Chondrocyte (in vitro differentiated cells): ENCODE measurements at places on chromosomes 4 and X. TPM values are rescaled to one million over a fixed set of nuclear protein-coding genes. Genes with fewer than 3 reads are reported as not detected.
A peak's percentile ranks its signal among the peaks of the same experiment; 100 is the strongest.

Gene DCX
- not detected in 3 replicates for total RNA-seq

Gene VMA21
- total RNA-seq: 23.6 to 26.5 TPM (median 26.2 TPM) in 3 replicates

Gene OTUD6A
- total RNA-seq: not detected in 3 replicates

Gene VCX3A
- total RNA-seq: not detected in 3 replicates

DNA sequence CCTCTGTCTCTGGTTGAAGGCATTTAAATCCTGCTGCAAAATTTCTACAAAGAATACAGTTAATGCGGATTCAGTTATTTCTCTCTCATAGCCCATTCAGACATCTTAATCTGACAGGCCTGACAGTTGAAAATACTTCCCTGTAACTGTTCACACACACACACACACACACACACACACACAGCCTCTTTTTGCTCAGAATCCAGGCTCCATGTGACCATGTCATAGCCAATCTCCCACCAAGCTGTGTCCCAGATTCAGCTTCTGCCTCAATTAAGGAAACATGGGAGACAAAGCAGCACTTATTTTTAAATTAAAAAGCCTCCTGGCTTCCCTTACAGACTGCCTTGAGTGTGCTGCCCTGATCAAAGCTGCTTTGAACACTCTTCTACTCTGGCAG lies 49.3 kb upstream of the EFHC2 start:
- H3K27me3 ChIP-seq: no peaks in the 10 kb centered on the region
- DNase-seq: no peak
- no peaks in the 10 kb centered on the region for H3K36me3 ChIP-seq
- H3K4me1 ChIP-seq: no peaks in the 10 kb centered on the region
- H3K27ac ChIP-seq: no peak overlapping the region

GRCh38 chrX:131219271-131219670 lies 69.8 kb downstream of the IGSF1 start:
- H3K27me3 ChIP-seq: peaks cover 4% of the 10 kb centered on the region
- peaks cover 4% of the 10 kb centered on the region for H3K4me1 ChIP-seq
- no peaks in the 10 kb centered on the region for H3K36me3 ChIP-seq
- H3K27ac ChIP-seq: no peak overlapping the region
- H3K4me3 ChIP-seq: no peak overlapping the region

- no peaks in the 10 kb centered on the region for H3K4me1 ChIP-seq
- no peak overlapping the region for H3K4me3 ChIP-seq
- peaks cover 17% of the 10 kb centered on the region for H3K27me3 ChIP-seq
- no peak overlapping the region for H3K27ac ChIP-seq
- no peaks in the 10 kb centered on the region for H3K36me3 ChIP-seq
These were observed 111.0 kb upstream of the PITX2 start for GRCh38 chr4:110733901-110734300.

DNA sequence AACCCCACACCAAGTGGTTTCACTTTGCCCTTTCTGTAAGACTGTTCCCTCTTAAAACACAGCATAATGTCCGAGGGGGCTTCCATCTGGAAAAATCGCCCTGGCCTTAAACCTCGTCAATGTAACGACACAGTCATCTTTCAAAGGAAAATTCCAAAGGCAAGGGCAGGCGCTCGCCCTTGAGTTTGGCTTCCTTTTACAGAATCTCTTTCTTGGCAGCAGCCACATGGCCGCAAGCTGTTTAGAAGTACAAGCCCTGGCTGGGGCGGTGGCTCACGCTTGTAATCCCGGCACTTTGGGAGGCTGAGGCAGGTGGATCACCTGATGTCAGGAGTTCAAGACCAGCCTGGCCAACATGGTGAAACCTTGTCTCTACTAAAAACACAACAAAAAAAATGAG lies 27.1 kb upstream of the GRPEL1 start:
- H3K27ac ChIP-seq: no peak overlapping the region
- H3K27me3 ChIP-seq: peaks cover 25% of the 10 kb centered on the region

DNA sequence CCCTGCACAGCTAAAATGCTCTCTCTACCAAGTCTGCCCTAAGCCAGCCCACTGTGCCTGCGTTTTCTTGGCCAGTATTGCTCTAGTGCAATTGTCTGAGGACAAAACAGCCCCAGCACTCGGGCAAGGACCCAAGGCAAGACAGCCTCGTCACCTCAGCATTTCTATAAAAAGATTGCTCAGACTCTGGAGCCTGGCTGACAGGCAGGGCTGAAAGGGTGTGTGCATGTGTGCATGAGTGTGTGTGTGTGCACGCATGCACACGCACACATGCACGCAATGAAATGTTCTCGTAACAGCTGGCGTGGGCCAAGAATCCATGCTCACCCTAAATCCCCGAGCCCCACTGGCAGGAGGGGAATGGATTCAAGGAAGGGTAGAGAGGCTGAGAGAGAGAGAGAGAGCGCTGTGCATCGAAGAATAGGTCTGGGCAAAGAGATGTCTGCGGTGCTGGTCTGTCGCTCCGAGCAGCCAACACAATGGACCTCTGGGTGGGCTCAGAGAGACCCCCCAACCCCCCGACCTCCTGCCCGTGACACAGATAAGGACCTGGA lies 579.2 kb downstream of the BCOR start:
- peak overlapping the region; percentile 74 for H3K27ac ChIP-seq
- DNase-seq: no peak
- H3K4me3 ChIP-seq: no peak overlapping the region
- no peaks in the 10 kb centered on the region for H3K27me3 ChIP-seq

- no peaks in the 10 kb centered on the region for H3K36me3 ChIP-seq
- peaks cover 3% of the 10 kb centered on the region for H3K4me1 ChIP-seq
- no peaks in the 10 kb centered on the region for H3K27me3 ChIP-seq
These were observed 143.4 kb downstream of the KLHL13 start for GRCh38 chrX:117973110-117973807.

DNA sequence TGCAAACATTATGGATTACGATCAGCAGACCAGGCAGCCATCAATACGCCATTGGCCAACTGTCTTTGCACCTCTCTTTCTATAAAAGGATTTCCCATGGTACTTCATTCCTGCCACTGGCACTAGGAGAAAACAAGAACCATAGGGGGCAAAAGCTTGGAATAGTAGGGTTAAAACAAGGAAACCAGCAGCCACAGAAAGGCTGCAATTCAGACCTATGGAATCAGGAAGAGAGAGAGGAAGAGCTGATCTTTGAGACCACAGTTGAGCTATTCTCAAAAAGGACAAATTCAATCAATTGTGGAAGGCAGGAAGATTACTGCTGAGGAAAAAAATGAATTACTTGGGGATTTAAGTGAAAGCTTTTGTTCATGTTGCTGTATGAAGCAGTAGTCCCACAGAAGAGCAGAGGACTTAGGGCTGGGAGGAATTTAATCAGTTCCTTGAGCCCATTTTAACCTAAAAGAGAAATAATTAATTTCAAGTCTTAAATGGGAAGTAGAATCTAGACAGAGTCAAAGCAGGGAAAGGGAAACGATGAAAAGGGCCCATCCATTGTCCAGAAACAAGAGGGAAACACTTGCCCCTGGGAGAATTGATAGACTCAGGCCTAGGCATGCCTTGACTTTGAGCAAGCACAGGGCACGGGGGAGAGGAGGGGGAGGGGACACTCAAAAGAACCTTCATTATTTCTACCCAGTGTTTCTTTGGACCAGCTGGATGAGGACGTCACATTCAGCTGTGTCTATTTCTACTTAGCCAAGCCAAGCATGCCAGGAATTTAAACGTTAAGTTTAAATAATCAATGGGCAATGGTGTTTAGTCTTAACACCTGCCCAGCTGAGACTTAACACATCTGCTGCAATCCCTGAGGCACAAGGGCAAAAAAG lies 50.7 kb downstream of the SCD5 start:
- H3K36me3 ChIP-seq: no peaks in the 10 kb centered on the region
- H3K27me3 ChIP-seq: no peaks in the 10 kb centered on the region
- peaks cover 72% of the 10 kb centered on the region for H3K4me1 ChIP-seq

DNA sequence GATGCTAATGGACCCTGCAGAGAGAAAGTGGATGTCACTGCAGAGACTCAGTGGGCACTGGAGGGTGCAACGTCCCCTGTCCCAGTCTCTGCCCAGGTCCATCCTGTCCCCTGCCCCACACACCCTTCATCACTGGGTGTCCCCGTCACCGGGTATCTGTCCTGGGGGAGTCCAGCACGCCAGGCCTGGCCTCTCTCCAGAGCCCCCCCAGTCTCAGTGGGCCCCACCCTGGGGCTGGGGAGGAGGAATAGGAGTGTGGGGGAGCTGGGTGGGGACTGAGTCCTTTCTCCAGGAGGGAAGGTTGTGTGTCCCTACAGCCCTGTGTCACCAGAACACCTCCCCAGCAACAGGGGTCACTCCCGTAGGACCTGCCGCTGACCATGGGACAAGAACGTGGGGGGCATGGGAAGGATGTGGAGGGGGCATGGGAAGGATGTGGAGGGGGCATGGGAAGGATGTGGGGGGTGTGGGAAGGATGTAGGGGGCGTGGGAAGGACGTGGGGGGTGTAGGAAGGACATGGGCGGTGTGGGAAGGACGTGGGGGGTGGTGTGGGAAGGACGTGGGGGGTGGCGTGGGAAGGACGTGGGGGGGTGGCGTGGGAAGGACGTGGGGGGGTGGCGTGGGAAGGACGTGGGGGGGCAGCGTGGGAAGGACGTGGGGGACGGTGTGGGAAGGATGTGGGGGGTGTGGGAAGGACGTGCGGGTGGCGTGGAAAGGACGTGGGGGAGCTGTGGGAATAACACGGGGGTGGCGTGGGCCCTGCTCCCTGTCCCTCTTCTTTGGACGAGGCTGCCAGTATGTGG lies 21.0 kb upstream of the SPON2 start:
- H3K27ac ChIP-seq: peak overlapping the region; percentile 96
- no peaks in the 10 kb centered on the region for H3K27me3 ChIP-seq
- peaks cover 48% of the 10 kb centered on the region for H3K4me1 ChIP-seq
- no peak overlapping the region for H3K4me3 ChIP-seq
- DNase-seq: no peak

DNA sequence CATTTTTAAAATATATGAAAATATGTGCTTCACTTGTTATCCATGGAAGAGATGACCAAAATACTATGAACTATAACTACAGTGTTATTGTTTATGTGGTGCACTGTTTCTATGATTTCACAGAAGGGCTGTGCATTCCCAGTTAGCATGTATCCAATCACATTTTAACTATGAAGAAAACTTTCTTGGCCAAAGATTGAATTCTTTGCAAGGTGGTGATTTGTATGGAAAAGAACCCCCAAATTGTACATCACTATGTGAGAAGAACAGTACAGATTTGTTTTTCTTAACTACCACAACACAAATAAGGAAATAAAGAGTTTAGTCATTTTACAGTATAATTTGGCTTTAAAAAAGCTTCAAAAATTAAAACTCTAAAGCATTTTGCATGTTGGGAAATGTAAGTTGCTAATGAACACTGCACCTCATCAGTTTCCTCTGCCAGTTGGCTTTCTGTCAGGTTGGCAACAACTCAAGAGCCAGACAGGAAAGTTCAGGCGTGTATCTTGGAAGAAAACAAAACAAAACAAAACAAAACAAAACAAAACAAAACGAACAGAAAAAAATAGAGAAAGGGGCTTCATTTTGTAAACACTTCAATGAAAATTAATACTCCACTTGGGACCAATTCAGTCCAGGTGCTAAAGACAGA lies 237.0 kb downstream of the SCFD2 start:
- no peak overlapping the region for H3K27ac ChIP-seq
- DNase-seq: no peak
- H3K4me1 ChIP-seq: peaks cover 14% of the 10 kb centered on the region
- no peak overlapping the region for H3K4me3 ChIP-seq

DNA sequence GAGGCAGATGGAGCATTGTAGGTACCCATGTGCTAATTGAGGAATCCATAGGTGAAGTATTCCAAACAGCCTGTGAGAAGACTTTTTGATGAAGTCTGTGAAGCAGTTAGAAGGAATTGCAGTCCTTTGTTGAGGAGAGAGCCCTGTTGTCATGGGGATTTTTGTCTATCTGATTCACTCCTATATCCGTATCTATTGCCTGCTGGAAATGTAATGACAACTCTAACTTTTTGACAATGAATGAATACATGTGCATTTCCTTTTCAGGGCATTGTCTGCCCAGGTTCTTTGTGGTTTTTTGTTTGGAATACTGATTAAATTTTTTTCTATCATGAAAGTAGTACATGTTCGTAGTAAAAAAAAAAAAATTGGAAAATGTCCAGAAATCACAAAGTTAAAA lies 31.1 kb downstream of the STK32B start:
- H3K27me3 ChIP-seq: no peaks in the 10 kb centered on the region
- peaks cover 7% of the 10 kb centered on the region for H3K36me3 ChIP-seq
- H3K27ac ChIP-seq: peak overlapping the region; percentile 43

DNA sequence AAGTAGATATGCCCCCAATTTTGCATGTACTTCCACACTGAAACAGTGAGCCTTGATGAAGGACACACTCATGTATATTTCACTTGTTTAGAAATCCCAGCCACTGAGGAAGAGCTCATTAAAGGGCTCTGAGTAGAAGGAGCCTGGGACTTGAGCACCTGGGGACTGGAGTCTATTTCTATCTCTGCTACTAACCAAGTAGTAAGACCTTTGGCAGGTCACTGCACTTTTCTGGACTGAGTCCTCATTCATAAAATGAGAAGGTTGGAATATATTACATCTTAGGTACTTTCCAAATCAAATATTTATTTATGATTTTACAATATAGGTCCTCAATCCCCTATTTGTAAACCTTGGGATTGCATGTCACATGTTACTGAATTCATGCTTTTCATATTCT lies 78.2 kb upstream of the C4orf54 start:
- DNase-seq: no peak
- H3K36me3 ChIP-seq: no peaks in the 10 kb centered on the region
- H3K27ac ChIP-seq: no peak overlapping the region
- no peak overlapping the region for H3K4me3 ChIP-seq
- H3K4me1 ChIP-seq: no peaks in the 10 kb centered on the region
- H3K27me3 ChIP-seq: peaks cover 7% of the 10 kb centered on the region

- DNase-seq: no peak
- no peak within 1 kb of the TSS for H3K4me3 ChIP-seq
- H3K4me1 ChIP-seq: no peaks in the 10 kb centered on the region
- no peak within 1 kb of the TSS for H3K27ac ChIP-seq
These were observed at the start of gene CPLX1 for GRCh38 chr4:825971-826330. CPLX1 (minus strand) TSS chr4:826129; CDS start chr4:824522, 1,607 bp downstream.

DNA sequence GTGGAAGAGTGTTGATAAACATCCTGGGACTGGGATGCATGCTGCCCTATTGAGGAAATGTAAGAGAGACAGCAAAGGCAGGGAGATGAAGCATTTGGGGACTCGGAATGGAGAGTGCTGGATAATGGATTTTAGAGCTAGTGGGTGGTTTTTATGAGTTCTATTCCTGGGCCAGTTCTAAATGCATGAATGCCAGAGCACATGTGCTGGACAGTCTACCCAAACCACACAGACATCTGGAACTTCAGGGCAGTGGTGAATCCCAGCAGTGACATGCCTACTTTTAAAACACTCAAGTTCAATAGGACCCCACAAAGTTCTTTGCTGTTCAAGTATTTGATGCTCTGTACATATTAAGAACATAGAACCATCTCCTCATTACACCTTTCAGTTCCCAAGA lies 133.9 kb downstream of the CBR4 start:
- H3K27ac ChIP-seq: peak overlapping the region; percentile 97
- peaks cover 46% of the 10 kb centered on the region for H3K36me3 ChIP-seq
- H3K27me3 ChIP-seq: no peaks in the 10 kb centered on the region
- no peak for DNase-seq
- no peak overlapping the region for H3K4me3 ChIP-seq

- H3K27ac ChIP-seq: no peak overlapping the region
- no peaks in the 10 kb centered on the region for H3K27me3 ChIP-seq
These were observed 114.9 kb upstream of the TEX13D start for GRCh38 chrX:124217304-124218251.

GRCh38 chr4:122836941-122837340 lies 10.3 kb downstream of the FGF2 start:
- H3K36me3 ChIP-seq: peaks cover 7% of the 10 kb centered on the region
- peaks cover 53% of the 10 kb centered on the region for H3K4me1 ChIP-seq
- no peaks in the 10 kb centered on the region for H3K27me3 ChIP-seq
- DNase-seq: no peak
- H3K4me3 ChIP-seq: no peak overlapping the region
